Mammary epithelial cell (primary cell): ENCODE measurements at places on chromosomes 11 and 22.

- no peak for DNase-seq
These were observed 7.2 kb downstream of the GRK2 start for GRCh38 chr11:67273260-67273990.

DNA sequence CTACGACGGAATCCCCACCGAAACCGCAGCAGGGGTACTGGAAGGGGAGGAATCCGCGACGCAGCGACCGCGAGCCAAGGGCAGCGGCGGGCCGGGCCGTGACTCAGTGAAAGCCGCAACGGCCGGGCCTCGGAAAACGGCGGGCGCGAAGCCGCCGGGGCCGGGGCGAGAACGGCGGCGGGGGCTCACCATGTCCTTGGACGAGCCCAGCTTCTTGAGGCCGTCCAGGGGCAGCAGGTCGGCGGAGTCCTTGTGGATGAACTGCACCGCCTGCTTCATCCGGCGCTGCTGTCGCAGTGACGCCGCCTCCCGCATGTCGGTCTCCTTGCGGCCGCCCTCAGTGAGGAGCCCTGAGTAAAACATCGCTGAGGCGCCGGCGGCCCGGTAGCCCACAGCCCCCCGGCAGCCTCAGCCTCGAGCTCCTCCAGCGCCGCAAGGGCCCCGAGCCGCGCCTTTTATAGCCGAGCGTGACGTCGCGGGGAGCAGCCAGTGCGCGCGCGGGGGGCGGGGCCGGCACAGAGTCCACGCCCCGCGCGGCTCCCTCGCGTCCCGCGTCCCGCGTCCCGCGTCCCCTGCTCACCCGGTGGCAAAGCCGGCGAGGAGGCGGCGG is at the start of gene NRIP3:
Gene NRIP3 (minus strand): TSS at position 429 of the 610 bp plus-strand sequence. CDS start 66 bp downstream, at position 363.
- DNase-seq, result peak; percentile 52

GRCh38 chr22:50085211-50085972 is at the start of gene MLC1:
Gene MLC1 (minus strand): TSS chr22:50085426. CDS start chr22:50084902, 524 bp downstream.
- no peak for DNase-seq

DNA sequence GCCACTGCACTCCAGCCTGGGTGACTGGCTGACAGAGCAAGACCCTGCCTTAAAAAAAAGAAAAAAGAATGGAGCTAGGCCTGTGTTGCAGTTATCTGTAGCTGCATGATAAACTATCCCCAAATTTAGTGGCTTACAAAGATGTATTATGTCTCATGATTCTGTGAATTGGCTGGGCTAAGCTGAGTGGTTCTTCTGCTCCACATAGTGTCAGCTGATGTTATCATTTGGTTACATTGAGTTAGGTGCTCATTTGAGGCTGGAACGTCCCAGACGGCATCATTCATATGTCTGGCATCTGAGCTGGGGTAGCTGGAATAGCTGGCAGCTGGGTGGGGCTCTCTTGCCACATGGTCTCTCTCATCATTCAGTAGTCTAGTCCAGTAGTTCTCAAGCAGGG is 8.2 kb upstream of the ASCC2 start:
- DNase-seq, result no peak

DNA sequence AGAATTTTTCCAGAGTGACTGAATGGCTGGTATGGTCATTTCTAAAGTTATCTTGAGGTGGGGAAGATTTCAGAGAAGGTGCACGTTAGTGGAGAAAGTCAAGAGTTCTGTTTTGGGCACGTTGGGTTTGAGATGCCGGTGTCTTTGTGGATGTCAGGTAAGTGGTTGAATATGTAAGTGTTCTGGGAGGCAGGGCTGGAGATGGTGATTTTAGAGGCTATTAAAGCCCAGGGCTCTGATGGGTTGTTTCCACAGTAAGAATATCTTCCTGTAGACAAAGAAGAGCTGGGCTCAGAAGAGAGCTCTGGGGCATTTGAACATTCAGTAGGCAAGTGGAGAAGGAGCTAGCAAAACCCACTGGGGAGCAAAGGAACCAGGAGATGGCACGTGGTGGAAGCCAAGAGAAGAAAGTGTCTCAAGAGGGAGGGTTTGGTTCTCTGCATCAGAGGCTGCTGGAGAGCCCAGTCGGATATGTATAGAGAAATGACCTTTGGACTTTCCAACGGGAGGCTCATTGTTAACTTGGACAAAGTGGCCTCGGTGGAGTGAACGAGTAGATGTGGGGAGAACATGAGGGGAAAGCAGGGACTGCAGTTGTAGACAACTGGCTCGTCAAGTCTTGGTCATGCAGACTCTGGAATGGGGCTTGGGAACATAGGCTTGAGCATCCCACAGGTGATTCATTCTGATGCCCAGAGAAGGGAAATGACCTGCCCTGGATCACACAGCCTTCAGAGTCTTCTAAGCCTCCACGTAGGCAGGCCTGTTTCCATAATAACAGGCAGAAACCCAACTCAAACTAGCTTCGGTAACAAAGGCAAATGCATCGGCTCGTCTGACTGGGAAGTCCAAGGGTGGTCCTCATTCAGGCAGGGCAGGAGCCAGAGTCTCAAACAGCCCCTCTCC is 98.4 kb upstream of the PARVA start:
- no peak for DNase-seq

GRCh38 chr11:39011797-39012196 is 2413.8 kb upstream of the RAG2 start:
- DNase-seq, result peak; percentile 54

DNA sequence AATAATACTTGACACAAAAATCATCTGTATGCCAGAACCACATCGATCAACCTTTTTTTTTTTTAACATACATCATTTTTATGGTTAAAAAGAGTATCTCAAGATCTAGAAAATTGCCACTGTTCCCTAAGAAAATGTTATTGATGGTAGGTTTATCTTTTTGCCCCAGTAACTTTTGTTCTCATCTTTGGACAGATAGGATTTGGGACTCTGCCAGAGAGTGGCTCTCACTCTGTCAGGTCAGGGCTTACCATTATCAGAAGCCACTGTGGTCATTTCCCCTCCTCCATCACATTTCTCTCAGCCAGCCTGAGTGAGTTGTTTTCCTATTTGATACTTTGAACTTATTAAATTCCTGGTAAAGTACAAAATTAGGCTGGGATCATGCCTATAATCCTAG is 47.9 kb upstream of the YWHAH start:
- no peak for DNase-seq

- peak; percentile 45 for DNase-seq
These were observed 21.3 kb downstream of the CAPRIN1 start for GRCh38 chr11:34072832-34073231.

DNA sequence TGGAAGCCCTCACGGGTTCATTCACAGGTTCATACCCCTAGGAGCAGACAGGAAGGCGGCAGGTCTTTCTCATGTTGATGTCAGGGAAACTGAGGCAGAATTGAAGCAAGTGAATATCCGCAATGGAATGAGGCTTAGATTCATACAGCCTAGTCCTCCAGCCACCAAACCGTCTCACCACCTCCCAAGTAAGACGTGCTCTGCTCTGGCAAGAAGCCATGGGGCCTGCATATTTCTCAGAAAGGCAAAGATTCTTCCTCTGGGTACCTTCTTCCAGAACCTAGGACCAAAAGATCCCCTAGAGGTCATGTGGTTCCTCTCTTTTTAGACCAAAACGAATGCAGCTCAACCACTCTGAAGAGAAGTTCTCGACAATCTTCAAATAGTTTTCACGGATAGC is 1.7 kb downstream of the AP1B1 start:
- no peak for DNase-seq

DNA sequence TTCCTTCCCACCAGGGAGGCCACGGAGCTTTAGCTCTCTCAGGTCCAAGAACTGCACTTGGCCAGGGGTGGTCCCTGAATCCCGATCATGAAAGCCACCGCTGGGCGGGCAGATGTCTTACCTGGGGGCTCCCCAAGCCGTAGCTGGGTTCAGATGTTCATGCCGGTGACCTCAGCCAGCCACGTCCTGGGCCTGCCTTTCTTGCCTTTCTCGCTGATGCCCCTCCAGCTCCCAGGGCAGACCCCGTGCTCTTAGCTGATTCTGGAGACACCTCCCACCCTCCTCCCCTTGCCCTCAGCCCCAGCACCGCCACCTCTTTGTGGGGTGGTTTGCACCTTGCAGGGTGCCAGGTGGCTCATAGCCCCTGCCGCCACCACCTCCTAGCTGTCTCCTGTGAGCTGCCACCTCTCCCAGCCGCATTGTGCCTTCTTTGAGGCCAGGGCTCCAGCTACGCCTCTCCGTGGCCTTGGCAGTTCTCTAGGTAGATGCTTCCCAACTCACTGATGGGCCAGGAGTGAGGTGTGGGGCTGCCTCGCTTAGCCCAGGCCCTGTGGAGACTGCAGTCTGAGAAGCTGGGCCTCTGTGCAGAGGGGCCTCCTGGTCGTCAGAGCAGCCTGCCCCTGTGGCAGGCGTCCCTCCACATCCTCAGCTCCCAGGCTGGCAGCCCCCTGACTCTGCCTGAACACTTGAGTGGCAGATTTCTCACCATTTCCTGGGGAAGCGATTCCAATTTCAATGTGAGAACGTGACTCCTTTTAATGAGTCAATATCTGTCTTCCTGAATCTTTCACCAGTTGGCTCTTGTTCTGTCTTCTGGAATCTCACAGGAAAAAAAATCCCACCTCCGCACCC is 97.6 kb upstream of the B3GAT1 start:
- DNase-seq, result no peak

DNA sequence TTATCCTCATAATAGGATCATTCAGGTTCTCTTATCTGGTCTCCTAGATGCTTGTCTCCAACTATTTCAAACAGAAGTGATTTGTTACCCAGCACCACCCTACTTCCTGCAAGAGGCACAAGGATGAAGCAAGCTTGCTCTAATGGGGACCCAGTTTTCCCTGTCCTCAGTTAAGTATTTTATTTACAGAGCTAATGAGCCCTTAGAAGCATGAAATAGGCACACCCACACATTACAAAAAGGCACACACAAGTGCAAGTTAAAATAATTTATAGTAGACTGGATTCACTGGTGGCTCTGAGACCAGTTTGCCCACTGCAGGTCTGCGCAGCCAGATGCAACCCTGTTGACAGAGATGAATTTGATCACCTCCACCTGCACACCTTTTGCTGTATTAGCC is 167.5 kb downstream of the KIRREL3 start:
- no peak for DNase-seq

DNA sequence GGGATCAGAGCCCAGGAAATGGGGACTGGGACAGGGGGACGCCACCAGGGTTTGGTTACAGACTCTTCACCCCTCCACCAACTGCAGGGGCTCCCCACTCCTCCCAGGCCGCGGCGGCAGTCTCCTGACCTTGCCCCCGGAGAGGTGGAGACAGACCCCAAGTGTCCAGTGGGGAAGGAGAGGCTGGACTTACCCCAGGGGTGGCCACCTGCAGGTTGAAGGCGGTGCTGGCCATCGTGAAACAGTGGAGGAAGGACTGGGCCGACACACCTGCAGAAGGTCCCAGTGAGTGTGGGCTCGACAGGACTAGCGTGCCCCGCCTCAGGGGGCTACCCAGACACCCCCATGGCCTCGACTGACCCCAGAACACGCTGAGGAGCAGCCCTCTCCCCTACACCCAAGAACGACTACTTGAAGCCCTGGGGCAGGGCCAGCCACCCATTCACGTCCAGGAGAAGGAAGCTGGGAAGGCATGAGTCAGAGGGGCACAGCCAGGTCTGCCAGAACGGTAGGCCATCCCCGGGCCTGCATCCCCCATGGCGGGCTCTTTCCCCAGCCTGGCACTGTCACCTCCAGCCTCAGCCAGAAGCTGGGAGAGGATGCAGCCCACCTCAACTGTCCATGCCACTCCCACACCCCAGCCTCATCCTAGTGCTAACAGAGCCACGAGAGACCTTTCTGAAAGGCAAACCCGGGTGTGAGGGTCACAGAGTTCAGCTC is 2.3 kb downstream of the GATD1 start:
- DNase-seq, result peak; percentile 64

DNA sequence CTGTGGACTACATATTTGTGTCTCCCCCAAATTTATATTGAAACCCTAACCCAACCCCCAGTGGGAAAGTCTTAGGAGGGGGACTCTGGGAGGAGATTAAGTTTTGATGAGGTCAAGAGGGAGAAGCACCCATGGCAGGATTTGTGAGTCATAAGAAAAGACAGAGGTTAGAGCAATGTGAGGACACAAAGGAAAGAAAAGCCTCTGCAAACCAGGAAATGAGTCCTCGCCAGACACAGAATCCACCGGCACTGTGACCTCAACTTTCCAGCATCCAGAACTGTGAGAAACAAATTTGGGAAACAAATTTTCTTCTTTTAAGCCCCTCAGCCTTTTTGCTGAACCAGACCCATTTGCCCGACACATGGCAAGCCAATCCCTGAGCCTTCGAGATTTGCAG is 397.0 kb downstream of the NTM start:
- DNase-seq, result no peak
